ENCODE measurements at places on chromosomes 7 and 10.

DNA sequence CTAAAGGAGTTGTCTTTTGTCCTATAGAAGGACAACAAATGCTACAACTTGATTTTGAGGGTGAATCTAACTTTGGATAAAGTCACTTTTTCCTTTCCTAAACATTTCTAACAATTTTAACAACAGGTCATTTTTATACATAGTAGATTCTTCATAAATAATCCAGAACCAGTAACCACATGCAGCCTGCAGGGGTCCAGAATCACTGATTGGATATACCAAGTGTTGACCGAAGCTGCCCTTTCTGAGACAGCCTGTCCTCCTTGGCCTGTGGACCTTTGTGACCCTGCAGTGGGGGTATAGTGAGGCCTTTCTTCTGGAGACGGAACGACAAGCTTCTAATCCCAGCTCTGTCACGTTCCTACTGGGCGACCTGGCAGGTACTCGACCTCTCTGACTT is 34.8 kb upstream of the LAMB4 start:
- no peak for DNase-seq

DNA sequence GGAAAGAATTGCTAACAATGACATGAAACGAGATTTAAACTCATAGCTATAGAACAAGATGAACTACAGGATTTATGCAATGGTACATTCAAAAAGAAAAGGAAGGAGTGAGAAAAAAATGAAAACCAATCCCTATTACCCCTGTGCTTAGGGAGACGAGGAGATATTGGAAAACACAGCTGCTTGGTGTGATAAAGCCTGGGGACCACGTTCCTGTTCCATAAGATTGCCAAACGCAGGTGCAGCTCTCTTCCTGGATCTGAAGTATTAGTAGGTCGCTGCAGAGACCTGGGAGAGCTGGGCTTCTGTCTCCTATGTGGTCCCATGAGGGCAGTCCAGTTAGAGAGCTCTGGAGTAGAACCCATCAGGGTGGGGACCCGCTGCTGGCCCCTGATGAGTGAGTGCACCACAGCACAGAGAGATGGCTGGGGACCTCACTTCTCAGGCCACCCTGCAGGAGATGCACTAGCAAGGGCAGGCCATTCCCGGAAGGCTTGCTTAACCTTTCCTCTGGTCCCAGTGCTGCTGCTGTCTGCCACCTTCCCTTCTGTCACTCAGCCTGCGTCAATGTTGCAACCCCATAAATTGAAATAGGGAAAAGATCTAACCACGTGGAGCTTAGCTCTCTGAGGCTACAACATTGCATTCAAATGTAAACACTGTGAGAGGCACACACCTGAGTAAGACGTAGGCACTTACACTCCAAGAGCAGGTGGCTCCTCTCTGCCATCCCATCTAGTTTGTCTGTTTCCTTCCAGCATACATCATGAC is 57.9 kb downstream of the MTPN start:
- no peak for DNase-seq

DNA sequence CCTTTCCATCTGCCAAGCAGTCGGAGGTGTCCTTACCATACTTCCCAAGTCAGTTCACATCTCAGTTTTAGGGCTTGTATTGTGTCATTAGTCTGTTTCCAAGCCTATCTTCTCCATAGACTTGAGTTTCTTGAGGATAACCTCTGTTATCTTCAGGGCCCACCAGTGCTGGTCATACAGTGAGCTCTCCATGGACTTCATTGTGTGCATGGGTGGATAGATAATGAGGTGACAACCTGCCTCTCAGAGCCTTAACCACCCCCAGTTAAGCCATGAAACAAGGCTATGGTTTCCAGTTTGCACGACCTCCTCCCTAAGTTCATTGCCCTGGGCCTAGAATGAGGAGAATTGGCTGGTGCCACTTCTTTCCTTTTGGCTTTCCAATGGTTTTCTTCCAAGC is 38.5 kb upstream of the WAC start:
- no peak for DNase-seq

- DNase-seq: no peak
Observed at GRCh38 chr10:31102421-31102820, 70.8 kb upstream of the ZNF438 start.

DNA sequence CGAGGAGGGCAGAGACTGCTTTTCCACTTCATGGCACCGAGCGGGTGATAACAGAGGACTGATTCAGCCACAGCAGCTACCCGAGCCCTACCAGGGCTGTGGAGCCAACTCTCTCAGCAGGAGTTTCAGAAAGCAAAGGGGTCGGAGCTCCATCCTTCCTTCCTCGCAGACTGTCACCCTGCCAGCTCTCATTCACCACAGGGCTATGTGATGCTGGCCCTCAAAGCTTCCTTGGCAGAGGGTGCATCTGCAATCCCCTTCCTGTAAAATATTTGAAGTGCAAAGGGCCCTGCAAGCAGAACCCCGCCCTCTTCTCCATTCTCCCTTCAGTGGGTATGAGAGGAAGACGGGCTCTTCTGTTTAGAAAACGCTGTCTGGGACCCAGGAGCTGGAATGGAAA is 105.3 kb upstream of the LYZL2 start:
- no peak for DNase-seq

- DNase-seq: no peak
Observed at GRCh38 chr10:44424957-44425356, 40.1 kb upstream of the CXCL12 start.

DNA sequence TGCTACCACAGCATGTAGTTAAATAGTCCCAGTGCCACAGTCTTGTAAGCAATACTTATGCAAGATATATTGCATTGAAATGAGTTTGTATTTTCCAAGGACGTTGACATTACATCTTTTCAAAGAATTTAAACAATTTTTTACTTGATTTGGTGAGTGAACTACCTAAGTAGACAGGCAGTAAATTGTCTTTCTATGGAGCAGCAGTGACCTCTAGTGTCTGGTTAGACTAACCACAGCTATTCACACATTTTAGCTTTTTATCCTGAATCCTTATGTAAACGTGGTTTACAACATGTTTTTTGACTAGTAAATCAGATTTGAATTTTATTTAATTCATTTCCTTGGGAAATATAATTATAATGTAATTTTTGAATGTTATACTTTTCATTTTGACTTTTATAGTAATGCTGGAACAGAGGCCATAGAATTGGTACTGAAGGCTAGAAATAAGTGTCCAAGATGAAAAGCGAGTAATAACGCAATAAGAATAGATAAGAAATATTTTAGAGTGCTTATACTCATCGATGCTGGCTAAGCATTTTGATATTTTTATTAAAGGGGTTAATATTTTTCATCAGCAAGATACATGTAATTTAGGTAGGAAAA is 5.6 kb downstream of the LRRTM3 start:
- DNase-seq: no peak

DNA sequence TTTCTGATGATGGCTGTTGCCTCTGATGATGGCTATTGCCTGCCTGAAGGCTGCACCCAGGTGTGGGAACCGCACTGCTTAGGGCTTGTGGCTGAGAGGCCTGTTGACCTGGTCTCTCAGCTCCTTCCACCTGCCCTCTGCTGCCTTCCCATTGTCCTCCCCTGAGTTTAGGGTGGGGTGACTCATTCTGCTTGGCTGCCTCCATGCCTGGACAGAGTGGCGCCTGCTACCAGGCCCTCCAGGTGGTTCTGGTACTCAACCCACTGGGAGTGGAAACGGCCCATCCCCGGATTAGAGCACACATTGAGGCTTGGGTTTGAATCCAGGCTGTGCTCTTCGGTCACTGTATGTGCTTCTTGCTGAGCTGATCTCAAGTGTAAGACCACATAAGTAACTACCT is 120.6 kb downstream of the SEM1 start:
- no peak for DNase-seq

DNA sequence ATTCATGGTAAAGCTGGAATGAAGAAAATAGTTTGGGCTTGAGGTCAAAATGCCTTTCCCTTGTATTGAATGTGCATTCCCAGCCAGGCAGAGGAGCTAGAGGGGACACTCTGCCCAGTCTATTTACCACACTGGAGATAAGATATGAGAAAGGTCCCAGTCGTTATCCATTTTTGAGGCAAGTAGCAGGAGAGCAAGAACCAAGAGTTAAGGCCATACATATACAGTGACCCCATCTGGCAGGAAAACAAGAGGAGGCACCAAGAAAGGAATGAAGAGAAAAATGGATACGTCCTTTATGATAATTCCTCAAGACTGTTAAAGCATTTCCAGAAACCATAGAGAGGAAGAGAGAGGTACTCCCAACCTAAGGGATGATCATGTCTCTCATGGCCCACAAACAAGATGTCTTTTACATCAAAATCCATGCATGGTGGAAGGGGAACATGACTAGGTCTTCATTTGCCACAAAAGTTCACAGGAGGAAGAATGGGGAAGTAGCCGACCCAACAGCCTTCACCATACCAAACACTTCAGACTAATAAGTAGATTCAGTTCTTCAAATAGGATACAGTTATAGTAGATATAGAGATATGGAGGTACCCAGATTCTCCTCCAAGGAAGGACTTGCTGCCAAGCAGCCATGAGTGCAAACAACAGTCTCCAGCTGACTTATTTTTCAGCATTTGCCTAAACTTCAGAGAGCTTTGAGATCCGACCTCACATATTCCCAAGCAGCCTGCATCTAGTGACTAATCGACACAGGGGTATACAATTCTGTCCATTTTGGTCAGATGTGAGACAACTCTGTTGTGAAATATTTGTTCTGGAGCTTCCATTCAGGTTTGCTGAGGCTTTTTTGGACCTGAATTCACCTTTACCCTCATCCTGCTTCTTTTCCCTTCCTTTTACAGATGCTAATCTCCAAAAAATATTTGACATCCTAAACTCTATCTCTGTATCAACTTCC is 61.1 kb upstream of the CCDC71L start:
- DNase-seq: no peak

DNA sequence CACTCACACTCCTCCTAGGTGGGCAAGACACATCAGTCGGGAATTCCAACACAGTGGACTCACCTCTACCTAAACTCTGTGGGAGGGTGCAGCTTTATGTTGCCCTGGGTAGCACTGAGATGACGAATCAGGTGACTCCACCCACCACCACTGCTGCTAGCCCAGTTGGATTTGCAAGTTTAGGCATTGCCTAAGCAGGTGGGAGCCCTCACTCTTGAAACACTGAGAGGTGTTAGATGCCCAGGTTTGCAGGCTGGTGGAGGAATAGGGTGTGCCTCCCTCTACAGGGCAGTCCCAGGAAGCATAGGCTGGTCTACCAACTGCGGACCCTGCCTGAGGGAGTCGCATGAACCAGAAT is 708.9 kb downstream of the POM121L12 start:
- no peak for DNase-seq

DNA sequence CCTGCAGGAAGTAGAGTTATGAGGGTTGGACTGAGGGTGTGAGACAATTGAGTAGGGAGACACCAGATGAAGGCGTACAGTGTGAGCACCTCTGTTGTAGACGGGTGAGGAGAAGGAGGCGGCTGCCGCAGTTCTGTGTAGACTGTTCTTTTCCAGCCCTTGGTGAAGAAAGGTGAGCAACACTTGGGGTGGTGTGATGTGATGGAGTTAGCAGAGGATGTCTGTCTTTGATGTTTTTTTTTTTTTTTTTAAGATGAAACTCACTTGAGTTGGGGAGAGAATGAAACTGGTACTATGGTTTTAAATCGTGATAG is 42.8 kb upstream of the RNF216 start:
- no peak for DNase-seq

DNA sequence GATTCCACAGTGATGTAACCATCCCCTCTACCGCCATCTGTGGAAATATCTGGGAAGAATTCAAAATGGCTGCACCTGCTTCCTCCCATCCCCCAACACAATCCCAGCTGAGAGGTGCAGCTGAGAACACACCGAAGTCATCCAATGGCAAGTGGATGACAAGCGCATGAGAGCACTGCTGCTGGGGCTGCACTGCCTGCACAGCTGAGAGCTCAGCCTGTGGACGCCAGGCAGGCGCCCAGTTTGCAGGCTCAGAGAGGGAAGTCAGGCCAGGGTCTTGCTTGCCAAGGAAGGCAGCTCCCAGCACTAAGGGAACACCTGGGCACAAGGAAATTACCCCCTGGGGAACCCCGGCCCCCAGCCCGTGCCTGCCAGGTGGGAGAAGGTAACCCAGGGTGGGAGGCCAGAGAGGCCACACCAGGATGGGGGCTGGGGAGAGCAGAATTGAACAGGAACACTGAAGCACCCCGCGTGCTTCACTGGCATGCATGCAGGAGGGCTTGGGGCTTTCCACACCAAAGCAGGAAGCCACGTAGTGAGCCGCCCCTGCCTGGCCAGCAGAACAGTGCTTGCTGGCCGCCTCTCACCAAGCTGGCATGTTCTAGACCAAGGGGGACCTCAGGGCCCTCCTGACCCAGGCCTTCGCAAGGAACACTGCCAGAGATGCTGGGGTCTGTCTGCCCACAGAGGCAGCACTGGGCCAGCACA is 46.2 kb downstream of the FAM53B start:
- DNase-seq: no peak

DNA sequence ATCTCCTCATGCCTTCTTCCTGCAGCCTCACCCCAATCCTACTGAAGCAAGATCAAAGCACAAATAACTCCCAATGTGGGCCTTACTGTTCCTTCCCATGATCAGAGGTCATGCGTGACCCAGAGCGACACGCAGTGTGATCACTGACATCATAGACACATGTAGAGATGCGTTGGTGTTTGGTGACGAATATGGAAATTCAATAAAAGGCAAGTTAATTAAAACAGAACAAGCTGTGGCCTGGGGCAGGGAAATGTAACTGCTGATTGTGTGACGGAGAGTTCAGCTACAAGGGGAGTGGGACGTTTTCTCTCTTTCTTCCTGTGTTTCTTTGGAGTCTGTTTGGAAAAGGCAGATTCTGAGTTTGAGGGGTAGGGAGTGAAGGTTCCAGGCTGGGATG is 34.8 kb upstream of the CARD11 start:
- DNase-seq: no peak

- DNase-seq: no peak
Observed at GRCh38 chr10:47418321-47418720, 34.2 kb upstream of the ZNF488 start.

DNA sequence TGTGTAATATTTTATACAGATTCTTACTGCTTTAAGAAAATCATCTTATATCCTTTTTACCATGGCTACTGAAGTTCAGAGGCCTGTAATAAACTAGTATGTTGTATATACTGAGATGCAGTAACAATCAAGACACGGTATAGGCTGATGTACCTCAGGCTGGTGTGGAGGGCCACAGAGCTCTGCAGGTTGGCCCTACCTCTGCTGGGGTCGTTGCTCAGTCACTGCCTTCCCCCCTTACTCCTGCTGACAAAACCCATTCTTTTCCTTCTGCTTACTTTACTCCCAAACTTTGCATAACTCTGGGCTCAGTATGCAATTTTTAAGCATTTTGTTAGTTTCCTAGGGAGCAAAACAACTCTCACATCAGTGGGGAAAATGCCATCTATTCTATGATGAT is 200.1 kb upstream of the FOXP2 start:
- no peak for DNase-seq
